ENCODE measurements at places on chromosomes 6 and 20.

DNA sequence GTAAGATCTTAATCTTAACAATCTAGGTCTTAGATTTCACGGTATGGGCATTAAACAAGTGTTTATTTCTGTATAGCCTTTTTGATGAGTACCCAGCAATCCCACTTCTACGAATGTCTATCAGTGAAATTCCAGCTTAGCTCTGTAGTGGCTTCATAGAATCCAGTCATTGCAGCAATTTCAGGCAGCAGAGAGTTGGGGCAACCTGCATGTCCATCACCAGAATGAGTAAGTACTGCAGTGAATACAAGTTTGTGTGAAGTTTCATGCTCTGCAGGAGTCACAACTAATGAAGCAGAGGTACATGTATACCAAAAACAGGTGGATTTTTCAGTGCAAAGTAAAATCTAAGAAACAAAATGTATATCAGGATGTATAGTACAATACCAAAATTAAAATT lies 151.7 kb downstream of the OR2B2 start:
- no peak for DNase-seq

GRCh38 chr20:37223053-37223452 lies 38.6 kb downstream of the GHRH start:
- no peak for DNase-seq

GRCh38 chr6:141464490-141464889 lies 668.2 kb upstream of the GJE1 start:
- DNase-seq = peak; percentile 96

DNA sequence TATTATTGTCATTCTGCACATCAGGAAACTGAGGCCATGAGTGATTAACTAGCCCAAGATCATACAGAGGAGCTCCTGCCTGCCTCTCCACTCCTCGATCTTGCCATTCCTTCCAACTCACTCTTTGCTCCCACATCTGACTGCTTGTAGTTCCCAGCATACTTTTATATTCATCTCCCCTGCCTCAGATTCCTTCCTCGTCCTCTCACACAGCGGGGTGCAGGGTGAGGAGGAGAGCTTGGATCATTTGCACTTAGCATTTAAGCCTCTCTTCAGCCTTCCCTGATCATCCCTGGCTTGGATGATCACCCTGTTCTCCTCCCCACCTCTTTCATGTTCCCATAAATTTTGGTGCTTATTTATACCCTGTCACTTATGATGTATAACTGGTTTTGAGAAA lies 515.1 kb upstream of the SOX4 start:
- no peak for DNase-seq

DNA sequence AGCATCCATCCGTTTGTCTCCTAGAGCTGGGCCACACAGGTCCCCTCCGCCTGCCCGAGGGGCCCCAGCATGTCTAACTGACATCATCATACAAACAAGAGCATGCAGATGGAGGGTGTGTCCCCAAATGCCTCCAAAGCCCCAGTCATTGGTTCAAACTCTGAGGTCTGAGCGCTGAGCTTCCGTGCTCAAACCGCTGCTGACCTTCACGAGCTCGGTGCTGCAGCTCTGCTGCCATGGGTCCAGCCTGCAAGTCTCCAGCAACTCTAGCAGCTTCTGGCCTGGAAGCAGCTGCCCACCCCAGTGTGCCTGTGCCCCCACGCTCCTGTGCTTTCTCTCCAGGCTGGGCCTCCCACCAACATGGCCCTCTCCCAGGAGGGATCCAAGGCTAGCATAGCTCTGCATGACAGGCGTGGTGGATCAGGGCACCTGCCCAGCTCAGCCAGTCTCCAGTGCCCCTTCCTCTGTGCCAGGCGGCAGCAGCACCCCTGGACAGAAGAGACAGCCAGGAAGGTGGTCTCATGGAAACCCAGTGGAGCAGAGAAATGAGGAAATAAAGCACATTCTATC lies 131.6 kb upstream of the PMEPA1 start:
- DNase-seq = no peak

GRCh38 chr6:53244399-53244931 lies 95.8 kb upstream of the GCM1 start:
- no peak for DNase-seq

- DNase-seq = no peak
These were observed 512.0 kb downstream of the CDKAL1 start for GRCh38 chr6:21046276-21046675.

- no peak for DNase-seq
These were observed 36.4 kb upstream of the SYNJ2 start for GRCh38 chr6:157944983-157945931.

- DNase-seq = no peak
These were observed 538.5 kb downstream of the CD83 start for GRCh38 chr6:14656078-14656521.

DNA sequence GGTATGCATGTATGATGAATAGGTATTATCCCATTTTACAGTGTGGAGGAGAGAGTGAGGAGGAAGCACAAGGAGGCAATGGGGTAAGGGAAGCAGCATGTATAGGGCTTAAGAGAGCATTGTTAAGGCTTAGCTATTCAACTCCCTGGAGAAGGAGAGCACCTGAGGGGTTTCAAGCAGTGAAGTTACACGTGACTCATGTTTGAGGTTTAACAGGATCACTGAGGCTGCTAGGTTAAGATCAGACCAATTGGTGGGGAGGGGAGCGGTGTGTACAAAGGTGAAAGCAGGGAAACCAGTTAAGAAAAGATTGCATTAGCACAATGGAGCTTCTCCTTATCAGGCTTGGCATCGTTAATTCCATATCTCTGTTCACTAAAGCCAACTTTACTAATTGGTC lies 64.4 kb upstream of the NHSL1 start:
- no peak for DNase-seq

- no peak for DNase-seq
These were observed 38.4 kb upstream of the GCNT2 start for GRCh38 chr6:10482636-10483257.
